ENCODE measurements at places on chromosomes 16 and 17. TPM values are rescaled to one million over a fixed set of nuclear protein-coding genes. Genes with fewer than 3 reads are reported as not detected.

GRCh38 chr17:78785663-78786057 lies 3.6 kb upstream of the CYTH1 start:
- no peak for DNase-seq

GRCh38 chr17:57313097-57313835 lies 56.9 kb downstream of the MSI2 start:
- no peak for DNase-seq

- no peak for DNase-seq
Observed at GRCh38 chr16:87146676-87147075, 170.5 kb downstream of the C16orf95 start.

- DNase-seq: no peak
Observed at GRCh38 chr17:37701496-37701898, 43.4 kb downstream of the HNF1B start.

- peak; percentile 18 for DNase-seq
Observed at GRCh38 chr16:27169511-27170071, 33.7 kb upstream of the KDM8 start.

DNA sequence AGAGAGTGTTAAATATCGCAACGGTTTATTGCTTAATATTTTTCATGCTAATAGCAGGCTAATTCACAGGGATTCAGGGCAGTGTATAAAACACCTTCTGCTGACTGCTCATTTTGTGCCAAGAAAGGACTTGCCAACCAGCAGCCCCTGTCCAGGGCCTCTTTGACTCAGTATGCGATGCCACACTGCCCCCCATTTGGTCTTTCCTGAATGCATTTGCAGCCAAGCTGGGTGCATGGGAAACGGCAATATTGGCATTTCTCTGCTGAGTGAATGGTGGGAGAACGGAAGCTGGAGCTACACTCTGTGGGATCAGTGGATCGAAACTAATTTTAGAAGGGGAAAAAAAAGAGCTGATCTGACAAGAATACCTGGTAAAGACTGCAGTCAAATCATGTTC lies 152.9 kb upstream of the C16orf82 start:
- no peak for DNase-seq

DNA sequence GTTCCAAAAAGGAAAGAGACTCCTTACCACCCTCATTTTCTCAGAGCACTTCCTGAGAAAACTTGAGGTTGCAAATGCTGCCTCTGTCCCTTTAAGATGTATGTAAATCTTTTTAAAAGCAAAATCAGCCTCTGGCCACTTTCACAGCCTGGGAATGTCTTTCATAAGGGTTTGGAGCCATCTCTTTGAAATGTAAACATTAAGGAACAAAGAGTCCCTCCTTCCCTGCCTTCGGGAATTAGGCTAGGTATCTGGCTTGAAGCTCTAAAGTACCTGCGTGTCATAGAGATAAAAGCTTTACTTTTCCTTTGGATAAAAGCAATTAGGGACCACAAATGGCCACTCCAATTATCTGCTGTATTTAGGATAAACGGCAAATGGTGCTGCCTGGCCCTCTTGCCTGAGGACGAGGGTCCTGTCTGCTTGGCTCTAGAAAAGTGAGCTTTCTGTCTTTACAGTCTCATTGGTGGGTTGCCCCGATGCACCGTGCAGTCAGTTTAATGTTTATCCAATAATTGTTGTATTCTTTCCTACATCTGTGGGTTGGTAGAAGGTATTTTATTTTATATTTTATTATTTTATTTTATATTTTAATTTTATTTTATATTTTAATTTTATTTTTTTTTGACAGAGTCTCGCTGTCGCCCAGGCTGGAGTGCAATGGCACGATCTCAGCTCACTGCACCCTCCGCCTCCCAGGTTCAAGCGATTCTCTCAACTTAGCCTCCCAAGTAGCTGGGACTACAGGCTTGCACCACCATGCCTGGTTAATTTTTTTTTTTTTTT lies 23.9 kb downstream of the NLRC3 start:
- no peak for DNase-seq

- no peak for DNase-seq
Observed at GRCh38 chr17:57955183-57955931, at the start of gene CUEDC1. Gene CUEDC1, minus strand, starts transcription at chr17:57955412. Its CDS starts 69,848 bp downstream, at chr17:57885564.

GRCh38 chr16:85324488-85324887 lies 212.2 kb upstream of the CIBAR2 start:
- DNase-seq: no peak

GRCh38 chr17:43917348-43918025 lies 10.2 kb upstream of the MPP2 start:
- DNase-seq: no peak

DNA sequence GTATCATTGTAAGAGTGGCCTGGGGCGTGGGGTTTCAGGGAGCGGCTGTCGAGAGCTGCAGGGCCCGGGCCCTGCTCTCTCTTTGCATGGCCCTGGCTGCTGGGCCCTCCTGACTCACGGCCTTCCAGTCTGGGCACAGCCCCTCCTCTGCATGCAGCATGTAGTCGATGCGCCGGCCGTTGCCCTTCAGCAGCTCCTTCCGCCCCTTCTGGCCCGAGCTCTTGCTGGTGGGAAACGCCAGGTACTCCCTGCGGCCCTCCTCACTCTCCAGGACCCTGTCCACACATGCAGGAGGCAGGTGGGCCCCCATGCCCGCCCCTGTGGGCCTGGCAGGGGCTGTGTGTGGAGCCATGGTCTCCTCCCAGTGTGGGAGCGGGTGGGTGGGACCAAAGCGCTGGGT lies 50.7 kb downstream of the PRMT7 start:
- no peak for DNase-seq

GRCh38 chr17:74045608-74046280 lies 157.7 kb upstream of the RPL38 start:
- no peak for DNase-seq

DNA sequence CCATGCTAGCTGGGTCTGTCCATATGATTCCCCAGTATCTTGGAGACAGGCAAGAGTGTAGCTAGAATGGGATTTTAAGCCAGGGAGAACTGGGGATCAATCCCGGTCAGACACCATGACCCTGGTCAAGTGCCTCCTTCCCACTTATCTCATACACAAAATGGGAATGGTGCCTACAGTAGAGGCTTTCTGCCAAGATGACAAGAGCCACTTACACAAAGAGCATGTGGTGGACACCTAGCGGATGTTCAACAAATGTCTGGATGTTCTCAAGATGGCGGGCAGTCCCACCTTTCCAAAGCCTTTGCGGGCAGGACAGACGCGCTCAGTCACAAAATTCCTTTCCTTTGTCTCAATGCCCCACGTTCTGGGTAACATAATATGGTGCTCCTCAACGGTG lies 57.3 kb downstream of the MAF start:
- no peak for DNase-seq

AOC2 gene
- 0.70 TPM for total RNA-seq

SLC5A11 gene
- total RNA-seq: not detected

PPY gene
- total RNA-seq: not detected

TNRC6C gene
- total RNA-seq: 0.52 TPM

TMEM238L gene
- not detected for total RNA-seq

IL34 gene
- total RNA-seq: 0.60 TPM

PARD6A gene
- 16.1 TPM for total RNA-seq

C16orf92 gene
- not detected for total RNA-seq
